ENCODE measurements at places on chromosomes 2 and 18.

DNA sequence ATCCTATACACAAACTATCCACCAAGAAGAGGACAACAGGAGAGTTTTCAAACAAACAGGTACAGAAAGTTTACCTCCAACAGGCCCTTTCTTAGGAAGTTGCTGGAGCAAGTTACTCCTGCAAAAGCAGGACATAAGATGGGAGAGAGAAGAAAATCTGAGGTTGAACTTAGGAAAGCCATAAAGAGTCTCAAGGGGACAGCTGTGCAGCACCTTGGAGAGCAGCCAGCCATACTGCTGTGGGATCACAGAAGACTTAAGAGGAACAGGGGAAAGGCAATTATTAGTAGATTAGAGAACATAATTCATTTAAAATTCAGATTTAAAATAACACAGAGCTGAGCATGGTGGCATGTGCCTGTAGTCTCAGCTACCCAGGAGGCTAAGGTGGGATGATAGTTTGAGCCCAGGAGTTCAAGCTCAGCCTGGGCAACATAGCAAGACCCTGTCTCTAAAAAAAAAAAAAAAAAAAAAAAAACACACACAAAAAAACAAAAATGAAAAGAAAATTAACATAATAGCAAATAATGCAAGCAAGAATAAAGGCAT is 148.1 kb upstream of the SIX3 start:
- no peak for DNase-seq

DNA sequence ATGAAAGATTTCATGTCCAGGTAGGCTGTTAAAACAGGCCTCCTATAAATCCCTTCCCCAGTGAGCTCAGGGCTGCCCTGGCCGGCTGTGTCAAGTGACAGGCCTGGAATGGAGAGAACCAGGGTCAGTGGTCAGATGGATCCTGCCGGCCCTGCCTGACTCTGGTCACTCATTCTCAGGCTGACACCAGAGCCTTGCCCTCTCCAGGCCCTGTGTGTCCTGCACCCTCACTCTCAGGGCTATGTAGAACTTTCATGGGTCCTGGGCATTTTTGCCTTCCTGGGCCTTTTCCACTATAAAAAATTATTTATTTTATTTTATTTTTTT is 82.0 kb upstream of the RGPD5 start:
- DNase-seq = no peak

- no peak for DNase-seq
These were observed 135.0 kb upstream of the PKDCC start for GRCh38 chr2:41912776-41913175.

- no peak for DNase-seq
These were observed 390.4 kb downstream of the CMPK2 start for GRCh38 chr2:6475155-6475940.

DNA sequence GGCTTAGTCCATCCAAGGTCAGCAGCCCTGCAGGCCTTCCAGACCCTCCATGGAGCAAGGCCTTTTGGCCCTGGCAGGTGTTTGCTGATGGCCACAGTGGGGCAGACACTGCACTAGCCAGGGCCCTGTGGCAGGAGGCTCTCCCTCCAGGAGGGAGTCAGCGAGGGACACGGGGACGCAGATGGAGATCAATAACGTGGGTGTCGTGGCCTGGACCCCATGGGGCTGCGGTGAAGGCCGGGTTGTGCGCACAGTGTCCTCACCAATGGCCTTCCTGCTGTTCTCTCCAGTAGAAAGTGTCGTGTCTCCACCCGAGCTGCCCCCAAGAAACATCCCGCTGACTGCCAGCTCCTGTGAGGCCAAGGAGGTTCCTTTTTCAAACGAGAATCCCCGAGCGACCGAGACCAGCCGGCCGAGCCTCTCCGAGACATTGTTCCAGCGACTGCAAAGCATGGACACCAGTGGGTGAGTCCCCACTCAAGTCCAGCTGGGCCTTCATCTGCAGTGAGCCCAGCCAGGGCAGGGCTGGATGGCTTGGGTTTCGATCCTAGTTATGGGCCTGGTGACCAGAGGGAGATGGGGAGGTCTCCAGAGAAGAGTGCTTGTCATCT is 65.4 kb downstream of the INPP5D start:
- DNase-seq = no peak

GRCh38 chr2:237593036-237593435 is 2.5 kb upstream of the RAB17 start:
- no peak for DNase-seq

DNA sequence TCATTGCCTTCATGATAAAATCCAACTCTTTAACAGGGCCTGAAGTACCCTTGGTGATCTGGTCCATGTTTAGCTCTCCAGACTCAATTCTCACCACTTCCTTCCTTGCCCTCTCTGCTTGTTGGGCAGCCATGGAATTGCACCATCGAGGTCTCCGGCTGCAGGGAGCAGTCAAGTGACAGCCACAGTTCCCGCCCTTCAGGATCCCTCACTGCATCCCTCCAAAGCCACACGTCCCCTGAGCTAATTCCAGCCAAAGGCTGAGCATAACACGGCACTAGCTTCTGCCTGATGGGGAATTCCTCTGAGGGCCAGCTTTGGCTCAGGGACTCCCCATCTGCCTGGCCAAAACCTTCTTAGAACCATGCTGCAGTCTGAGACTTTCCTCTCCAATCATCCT is 47.4 kb upstream of the SLC1A4 start:
- DNase-seq = no peak

- no peak for DNase-seq
These were observed 255.4 kb downstream of the LOXHD1 start for GRCh38 chr18:46401486-46402070.

DNA sequence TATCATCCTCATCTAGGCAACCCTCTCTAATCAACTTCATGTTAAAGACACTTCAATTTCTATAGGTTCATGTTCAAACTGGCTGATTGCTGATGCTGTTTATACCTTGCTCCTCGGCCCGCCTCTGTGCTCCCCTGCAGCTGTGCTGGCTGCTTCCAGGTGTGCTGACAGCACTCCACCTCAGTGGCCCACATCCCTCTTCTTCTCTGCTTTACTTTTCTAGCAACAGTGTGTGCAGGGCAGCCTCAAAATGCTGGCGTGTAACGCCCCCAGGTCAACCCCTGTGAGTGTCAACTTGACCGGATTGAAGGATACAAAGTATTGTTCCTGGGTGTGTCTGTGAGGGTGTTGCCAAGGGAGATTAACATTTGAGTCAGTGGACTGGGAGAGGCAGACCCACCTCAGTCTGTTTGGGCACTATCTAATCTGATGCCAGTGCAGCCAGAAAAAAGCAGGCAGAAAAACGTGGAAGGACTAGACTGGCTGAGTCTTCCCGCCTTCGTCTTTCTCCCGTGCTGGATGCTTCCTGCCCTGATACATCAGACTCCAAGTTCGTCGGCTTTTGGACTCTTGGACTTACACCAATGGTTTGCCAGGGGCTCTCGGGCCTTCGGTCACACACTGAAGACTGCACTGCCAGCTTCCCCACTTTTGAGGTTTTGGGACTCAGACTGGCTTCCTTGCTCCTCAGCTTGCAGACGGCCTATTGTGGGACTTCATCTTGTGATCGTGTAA is 94.7 kb downstream of the COL6A3 start:
- no peak for DNase-seq

- peak; percentile 9 for DNase-seq
These were observed 22.3 kb upstream of the CAVIN2 start for GRCh38 chr2:191869178-191869577.

DNA sequence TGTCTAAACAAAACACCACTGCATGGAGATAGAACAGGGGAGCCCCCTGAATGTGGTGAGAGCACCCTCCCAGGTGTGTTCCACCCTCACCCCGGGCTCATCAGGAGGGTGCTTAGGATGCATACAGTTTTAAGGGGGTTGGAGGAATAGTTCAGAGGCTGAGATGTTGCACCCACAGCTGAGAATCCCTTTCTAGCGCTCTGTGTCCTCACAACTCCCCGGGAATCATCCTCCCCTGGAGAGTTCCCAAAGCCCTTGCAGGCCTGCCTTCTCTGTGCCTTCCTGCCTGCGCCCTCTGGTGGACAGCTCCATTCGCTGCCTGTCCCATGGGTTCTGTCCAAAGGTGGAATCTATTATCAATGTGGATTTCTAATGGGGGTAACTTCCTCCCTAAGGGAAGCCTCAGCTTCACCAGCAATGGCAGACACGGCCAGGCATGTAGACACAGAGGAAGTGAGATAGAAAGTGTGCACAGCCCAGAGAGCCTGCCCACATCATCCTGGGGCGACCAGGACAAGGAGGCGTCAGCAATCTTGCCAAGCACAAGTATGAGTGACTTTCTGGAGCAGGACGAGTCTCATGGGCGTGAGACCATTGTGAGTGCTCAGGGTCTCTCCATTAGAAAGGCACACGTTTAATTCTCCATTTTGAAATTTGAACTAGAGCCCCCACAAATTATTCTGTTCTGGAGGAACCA is 1.2 kb upstream of the UGT1A5 start:
- peak; percentile 5 for DNase-seq

- no peak for DNase-seq
These were observed 369.4 kb upstream of the CYRIA start for GRCh38 chr2:17035010-17035409.

DNA sequence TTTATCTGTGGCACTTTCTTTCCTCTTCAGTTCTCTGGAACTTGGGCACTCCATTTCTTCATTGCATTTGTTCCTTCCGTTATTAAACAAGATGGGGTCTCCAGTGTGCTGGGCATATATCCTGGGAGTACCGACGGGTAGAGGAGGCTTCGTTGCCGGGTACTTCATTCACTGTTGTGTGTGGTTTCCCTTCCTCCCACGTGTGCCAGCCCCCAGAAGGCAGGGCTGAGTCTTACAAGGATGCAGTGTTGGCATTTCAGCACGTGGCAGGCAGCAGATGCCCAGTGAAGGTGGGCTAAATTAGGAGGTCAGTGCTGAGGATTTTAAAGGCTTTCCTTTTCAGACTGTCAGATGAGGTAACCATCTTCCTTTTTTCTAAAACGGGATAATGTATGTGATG is 58.6 kb downstream of the MGAT5 start:
- no peak for DNase-seq

DNA sequence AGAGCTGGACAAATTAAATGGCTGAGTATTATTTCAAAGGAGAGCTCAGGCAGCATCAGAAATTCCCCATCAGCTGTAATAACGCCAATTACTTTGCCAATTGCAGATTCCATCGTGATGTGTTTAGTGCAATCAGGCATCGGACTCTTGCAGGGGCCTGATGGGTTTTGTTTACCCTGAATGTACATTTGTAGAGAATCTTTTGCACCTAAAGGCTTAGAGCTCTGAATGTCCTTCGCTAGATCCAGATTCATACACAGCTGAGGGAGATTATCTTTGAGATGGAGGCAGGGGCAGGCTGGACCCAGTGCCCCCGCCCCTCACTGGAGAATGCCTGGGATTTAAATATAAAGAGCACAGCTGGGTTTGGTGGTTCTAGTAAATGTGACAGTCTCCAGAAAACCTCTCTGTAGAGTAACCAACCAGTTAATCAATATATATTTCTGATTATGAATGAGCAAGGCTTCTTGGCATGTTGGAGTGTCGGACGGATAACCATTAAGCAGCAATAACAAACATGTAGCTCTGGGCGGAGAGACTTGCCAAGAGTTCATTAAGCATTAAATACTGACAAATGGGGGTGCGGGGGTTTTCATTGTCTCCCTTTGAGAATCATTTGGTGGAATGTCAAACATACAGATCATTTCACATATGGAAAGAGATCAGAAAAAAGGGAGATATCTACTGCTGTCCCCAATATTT is 200.9 kb downstream of the SETBP1 start:
- DNase-seq = no peak

- DNase-seq = no peak
These were observed 9.3 kb downstream of the MAPRE3 start for GRCh38 chr2:26979741-26980140.

- no peak for DNase-seq
These were observed 72.1 kb downstream of the UBE2E3 start for GRCh38 chr2:181052523-181052891.

DNA sequence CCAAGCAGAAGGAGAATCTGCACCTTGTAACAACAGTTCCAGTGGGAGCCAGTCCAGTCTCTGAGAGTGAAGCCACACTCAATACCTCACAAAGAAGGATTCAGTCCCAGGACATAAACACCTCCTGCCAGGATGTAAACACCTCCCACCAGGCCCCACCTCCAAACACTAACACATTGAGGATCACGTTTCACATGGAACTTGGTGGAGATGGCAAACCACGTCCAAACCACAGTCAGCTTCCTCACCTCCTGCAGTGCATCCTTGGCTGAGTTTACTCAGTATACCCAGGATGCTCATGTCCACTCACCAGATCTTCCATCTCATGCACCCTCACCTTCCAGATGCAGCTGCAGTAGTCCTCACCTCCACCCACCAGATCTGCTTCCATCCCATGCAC is 37.8 kb upstream of the TMEM18 start:
- no peak for DNase-seq

GRCh38 chr2:195687320-195688086 is 30.5 kb downstream of the SLC39A10 start:
- DNase-seq = no peak

DNA sequence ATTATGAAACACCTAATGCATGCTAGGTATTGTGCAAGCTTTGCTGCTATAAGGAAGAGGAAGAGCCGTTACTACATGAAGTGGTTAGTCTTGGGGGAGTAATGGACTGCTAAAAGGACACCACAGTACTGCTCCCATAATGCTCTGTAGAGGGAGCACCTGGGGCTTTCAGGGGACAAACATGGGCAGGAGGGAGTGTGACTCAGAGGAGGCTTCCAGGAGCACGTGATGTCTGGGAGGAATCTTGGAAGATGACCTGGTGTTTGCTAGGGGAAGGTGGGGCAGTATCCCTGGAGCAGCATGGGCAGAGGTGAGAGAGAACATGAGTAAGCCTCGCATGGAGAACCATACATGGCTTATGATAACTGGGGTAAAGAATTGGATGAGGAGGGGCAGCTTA is 18.8 kb downstream of the MAPK4 start:
- DNase-seq = no peak

DNA sequence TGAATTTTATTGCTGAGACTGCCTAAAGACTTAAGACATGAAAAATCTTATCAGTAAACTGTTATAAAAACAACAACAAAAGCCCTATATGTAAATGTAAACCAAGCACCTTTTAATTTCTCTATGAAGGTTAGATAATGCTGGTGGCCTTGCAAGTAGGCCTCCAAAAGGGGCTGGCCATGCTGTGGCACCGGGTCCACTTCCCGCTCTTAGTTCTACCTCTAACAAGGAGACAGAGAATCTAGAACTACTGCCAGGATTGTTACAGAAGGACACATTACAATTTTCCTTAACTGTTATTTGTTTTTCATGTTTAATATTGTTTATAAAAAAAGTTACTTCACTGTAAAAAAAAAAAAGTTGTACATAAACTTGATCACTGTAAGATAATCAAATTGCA is 49.0 kb downstream of the UGP2 start:
- DNase-seq = no peak

DNA sequence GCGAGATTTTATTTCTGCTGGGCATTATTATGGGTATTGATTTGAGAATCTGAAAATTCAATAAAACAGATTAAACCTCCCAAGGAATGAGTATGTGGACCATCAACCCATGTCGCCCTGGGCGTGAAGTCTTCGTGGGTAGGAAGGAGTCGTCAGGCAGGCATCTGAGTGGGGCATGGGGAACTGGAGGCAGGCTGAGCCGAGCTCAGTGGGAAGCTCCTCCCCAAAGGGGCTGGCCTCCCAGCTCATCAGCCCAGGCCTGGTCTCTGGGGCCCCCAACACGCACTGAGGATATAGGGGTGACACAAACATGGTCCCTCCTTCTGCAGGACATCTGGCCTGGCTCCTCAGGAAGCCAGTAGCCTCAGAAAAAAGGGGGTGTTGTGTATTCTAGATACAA is 265.2 kb downstream of the TFCP2L1 start:
- DNase-seq = no peak
